ENCODE measurements at places on chromosomes 5 and 9.
A peak's percentile ranks its signal among the peaks of the same experiment; 100 is the strongest.

GRCh38 chr5:112097768-112098167 lies 321.3 kb downstream of the EPB41L4A start:
- no peak for DNase-seq

DNA sequence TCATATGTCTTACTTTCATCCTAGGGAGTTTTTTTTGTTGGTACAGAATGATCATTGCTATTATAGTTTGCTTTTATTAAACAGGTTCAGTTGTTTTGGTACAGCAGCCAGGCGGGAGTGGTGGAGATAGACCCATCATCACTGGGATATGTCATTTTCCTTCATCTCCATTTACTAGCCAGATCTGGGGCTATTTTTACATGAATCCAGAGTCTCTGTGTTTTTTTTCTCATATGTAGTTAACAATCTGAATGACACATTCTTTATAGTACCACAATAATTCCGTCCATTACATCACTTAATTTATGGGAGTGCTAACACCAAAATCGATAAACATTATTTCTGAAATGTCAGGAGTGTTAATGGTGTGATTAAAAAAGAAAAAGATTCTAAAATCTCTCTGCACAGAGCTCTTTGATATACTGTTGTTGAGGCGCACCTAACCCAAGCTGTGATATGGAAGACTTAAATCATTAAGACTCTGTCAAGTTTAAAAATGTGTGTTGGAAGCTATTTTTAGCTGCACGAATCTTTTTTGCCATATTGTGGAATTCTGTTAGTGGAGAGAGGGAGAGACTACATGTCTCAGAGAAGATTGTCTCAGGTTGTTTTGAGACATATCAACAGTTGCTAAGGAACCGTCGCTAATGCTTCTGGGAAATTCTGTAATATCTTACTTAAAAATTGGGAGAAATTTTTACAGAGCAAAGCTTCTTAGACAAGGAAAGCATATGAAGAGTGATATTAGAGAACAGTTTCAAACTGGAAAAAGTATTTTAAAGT lies 59.6 kb downstream of the RPS23 start:
- no peak for DNase-seq

GRCh38 chr9:121067640-121068039 lies 7.1 kb upstream of the CNTRL start:
- no peak for DNase-seq

DNA sequence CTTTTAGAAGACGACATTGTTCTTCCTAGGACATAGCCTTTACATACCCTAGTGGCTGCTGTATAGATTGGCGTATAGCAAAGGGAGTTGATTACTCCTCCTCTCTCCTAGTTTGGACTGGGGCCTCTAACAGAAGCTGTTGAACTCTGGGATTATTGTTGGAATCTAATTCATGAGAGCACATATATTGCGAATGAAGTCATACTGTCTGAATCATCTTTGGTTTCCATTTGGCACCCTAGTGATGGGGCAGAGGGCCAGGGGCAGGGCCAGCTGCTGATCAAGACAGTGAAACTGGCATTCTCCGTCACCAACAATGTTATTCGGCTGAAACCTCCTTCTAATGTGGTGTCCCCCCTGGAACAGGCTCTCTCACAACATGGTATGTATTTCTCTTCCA lies 40.3 kb downstream of the NUP188 start:
- no peak for DNase-seq

- no peak for DNase-seq
Measured at GRCh38 chr5:56631719-56632118, 183.6 kb upstream of the MAP3K1 start.

DNA sequence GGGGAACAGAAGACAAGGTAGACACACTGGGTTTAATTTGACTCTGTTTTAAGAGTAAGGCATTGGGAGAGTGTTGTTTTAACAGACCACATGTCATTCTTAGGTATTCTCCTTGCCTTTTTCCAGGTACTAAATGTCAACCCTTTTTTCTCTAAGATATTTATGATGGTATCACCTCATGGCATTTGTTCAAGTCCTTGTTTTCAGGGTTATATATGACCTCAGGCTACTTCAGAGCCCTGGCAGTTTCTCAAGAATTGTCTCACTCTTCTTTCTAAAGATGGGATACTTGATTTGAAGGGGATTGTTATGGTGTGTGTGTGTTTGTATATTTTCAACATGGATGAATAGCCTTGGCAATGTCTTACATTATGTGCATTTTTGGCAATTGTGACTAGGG lies 131.1 kb upstream of the ACTBL2 start:
- no peak for DNase-seq

DNA sequence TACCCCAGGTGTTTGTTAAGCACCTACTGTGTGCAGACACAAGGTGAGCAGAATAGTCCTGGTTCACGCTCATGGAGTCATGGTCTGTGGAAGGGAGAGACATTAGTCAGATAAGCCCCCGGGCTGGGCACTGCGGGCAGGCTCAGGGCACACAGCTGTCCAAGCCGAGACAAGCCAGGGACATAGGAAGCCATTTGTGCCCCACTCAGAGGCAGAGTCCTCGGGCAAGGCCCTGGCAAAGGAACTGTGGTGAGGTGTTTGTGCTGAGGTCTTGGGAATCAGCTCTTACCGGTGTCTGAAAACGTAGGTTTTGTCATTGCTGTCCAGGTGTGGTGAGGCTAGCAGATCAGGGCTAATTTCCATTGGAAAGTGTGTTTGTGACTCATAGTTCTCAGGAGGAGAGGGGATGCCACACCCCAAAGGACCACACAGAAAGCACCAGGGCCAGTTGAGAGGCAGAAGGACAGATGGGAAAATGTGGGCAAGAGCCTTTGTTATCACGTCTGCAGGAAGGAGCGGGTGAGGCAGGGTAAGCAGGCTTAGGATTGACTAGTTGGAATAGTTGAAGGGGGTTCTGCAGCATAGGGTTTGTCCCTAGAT lies 46.1 kb upstream of the NEURL1B start:
- no peak for DNase-seq

DNA sequence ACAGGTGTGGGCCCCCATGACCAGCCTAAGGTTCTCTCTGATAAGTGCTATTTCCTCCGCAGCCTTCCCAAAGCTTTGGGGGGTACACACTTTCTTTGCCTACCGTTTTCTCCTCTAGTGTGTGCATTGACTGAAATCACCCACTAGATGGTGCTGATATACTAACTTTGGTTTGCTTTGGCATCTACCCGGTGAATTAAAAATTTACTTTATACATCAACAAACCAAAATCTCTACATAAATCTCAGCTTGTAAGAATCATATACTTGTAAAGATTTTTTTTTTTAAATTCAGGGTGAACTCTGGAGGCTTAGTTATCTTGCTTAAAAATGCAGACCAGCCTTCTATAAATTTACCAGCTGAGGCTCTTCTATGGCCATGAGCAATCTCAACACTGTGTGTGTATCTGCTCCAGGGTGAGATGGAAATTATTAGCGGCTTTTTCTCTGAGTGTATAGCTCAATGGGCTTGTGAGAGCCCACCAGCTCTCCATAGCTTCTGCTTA lies 475.7 kb upstream of the TNC start:
- no peak for DNase-seq

DNA sequence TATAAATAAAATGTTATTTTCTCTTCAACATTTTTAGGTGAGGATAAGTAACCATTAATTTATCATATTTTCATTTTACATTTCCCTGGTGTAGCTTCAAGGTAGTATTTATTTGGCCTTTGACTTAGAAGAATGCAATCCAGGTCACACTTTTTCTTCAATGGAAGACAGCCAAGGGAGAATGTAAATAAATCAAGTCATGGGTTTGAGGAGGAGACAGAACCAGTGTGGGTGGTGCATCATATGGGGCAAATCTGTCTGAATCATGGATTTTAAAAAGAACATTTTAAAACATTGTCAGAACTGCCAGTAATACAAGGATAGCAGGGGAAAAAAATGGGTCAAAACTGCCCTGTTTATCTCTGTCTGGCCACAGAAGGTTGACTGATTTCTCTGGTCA lies 229.5 kb downstream of the FAM114A2 start:
- no peak for DNase-seq

DNA sequence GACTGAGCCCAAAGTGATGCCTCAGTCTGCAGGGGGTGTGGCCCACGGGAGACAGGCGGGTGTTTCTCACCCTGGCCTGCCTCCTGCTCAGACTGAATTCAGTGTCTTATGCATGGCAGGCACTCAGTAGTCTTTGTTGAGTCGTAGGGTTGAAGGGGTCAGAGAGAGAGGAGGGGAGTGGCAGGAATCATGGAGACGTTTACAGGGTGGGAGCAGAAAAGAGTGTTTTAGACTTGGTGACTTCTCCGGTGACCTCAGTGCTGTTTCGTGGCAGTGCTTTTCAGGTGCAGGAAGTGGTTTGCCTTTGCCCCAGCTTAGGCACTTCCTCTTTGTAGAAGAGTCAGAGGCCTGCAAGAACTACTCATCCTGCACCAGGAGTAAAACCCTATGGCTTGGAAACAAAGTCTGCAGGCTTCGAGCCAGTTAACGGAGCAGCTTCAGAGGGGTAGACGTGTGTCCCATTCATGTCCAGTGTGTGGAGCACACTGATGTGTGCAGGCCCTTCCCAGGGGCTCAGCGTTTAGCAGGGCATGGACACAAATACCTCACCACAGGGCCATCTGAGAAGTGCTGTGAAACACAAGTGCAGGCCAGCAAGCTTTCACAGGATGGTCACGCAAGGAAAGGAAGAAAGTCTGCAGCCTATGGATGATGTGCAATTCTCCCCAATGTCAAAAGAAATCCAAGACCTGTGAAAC lies 24.5 kb upstream of the SEMA4D start:
- peak; percentile 73 for DNase-seq

DNA sequence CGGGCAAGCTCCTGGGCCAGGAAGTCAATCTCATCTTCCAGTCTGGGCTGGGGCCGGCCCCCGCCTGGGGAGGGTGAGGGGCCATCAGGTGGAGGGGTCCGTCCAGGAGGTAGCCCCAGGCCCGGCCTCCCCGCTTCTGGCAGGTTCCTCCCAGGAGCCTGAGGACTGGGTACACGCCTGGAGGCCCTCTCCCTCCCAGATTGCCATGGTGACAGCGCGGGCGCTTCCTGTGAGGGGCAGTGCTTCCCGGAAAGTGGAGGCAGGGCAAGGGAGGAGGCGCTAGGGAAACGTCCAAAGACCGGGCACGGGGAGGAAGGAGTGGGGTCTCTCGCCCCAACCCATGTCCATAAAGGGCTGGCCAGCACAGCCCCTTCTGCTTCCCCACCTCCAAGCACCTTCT lies 4.9 kb downstream of the NPDC1 start:
- DNase-seq, result no peak

DNA sequence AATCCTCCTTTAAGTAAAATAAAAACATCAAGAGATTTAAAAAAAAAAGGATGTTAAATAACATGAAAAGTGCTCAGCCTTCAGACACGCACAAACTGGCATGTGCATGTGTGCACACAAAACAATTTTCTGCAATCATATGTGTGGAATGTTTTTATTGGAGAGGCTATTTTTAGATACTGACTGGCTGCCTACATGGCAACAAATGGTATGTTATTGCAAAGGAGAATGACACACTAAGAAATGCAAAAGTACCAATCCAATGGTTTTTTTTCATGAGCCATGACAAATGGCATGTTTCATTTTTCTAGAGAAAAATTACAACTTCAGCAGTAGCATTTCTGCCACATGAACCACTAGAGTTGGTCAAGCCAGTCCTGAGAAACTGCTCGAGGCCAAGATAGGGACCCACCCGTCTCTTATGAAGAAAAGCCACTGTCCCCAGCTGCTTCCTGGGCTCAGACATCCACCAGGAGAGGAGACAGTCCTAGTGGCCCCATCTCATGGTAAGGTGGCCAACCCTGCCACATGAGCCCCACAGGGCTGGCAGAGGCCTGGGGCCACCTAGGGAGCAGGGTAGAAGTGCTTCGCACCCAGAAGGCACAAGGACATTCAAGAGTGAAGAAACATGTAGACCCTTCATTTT lies 116.4 kb downstream of the MYO10 start:
- DNase-seq, result no peak

GRCh38 chr9:95764533-95765319 lies 110.8 kb upstream of the ERCC6L2 start:
- DNase-seq, result no peak

GRCh38 chr5:42785756-42786155 lies 25.9 kb downstream of the SELENOP start:
- DNase-seq, result no peak

DNA sequence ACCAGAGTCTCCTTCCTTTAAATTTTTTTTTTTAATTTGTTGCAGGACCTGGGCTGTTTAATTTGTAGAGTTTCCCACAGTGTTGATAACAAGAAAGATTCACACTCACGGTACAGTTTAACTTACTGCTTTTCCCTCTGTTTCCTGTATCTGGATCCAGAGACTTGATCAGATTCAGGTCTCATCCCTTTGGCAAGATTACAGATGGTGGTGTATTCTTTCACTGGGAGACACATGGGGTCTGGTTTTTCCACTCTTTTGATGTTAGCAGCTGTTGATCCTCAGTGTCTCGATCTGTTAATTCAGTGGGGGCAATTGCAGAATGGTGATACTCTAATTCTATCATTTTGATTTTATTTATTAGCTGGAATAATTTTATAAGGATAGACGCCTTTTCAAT lies 75.4 kb upstream of the TNFAIP8 start:
- no peak for DNase-seq

DNA sequence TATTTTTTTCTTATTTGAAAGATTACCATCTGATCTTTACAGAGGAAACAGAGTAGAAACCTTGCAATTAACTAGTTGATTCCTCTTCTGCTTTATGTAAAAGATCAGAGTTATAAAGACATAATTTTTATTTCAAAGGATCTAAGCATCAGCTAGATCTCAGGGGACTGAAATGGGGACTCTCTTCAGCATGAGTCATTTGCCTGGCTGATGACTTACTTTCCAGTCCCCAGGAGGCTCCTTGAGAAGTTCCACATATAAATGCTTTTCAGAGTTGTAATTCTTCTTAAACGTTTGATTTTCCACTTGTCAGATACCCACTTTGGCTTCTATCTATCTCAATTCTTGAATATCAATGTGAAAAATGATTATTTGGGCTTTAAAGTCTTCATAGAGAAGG lies 389.4 kb downstream of the RAB3C start:
- no peak for DNase-seq

DNA sequence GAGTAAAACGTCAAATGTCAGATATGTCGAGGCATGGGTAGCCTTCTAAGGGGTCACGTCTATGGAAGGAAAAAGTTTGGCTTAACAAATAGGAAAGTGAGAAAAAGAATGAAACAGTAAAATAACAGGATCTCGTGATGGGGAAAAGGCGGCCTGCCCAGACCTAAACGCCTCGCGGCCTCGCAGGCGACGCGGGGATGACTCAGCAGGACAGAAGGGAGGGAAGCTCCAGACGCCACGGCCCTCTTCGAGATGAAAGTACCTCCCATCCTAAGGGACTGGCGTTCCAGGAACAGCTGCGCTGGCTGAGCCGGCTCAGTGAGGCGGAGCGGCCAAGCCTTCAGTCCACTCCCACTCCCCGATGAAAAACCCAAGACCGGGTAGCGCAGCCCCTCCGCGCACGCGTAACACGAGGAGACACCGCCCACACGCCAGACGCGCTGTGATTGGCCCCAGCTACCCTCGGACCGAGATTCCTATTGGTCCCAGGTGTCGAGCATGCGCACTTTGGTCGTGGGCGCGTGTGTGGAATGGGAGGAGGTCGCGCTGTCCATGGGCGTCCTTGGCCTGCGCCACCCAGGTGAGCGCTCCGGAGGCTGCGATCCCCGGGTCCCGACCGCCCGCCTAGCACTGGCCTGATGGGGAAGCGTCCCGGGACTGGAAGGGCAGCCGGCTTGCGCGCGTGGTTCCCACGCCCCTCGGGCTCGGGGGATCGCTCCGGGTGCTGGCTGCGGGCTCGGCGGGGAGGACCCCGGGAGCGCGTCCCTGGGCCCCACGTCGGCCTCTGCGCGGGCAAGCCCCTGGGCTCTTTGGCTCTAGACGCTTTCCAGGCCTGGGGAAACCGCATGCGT lies 588.5 kb downstream of the MTRR start:
- DNase-seq, result peak; percentile 89

- DNase-seq, result no peak
Measured at GRCh38 chr5:370959-371810, 49.7 kb downstream of the AHRR start.
